ENCODE measurements at places on chromosomes 4 and X. TPM values are rescaled to one million over a fixed set of nuclear protein-coding genes. Genes with fewer than 3 reads are reported as not detected.

TBC1D8B gene
- 14.6 TPM for total RNA-seq

CT83 gene
- not detected for total RNA-seq

FAAH2 gene
- not detected for total RNA-seq

KDR gene
- total RNA-seq, result not detected

ARHGAP24 gene
- total RNA-seq, result 28.5 TPM

SLC9B1 gene
- 0.46 TPM for total RNA-seq

All from HFFc6 (cell line).